ENCODE measurements at places on chromosomes 13 and 19. TPM values are rescaled to one million over a fixed set of nuclear protein-coding genes. Genes with fewer than 3 reads are reported as not detected.

ATP7B gene
- 3.5 TPM for total RNA-seq

KLK15 gene
- total RNA-seq: not detected

OR7A5 gene
- not detected for total RNA-seq

DMPK gene
- 79.7 TPM for total RNA-seq

FGF21 gene
- not detected for total RNA-seq

GMIP gene
- 4.4 TPM for total RNA-seq

C2CD4C gene
- not detected for total RNA-seq

ADPRHL1 gene
- 1.1 TPM for total RNA-seq

EBI3 gene
- total RNA-seq: not detected

SELENOV gene
- total RNA-seq: not detected

WDR88 gene
- total RNA-seq: not detected

VRK3 gene
- total RNA-seq: 20.4 TPM

NTF4 gene
- total RNA-seq: not detected

KCNC3 gene
- total RNA-seq: 0.53 TPM

ZNF285 gene
- total RNA-seq: 3.8 TPM

SMAD9 gene
- 8.3 TPM for total RNA-seq

TMEM190 gene
- total RNA-seq: not detected

KLK13 gene
- not detected for total RNA-seq

RGL3 gene
- total RNA-seq: 4.8 TPM

ANO8 gene
- total RNA-seq: 7.8 TPM

ZNF66 gene
- 1.5 TPM for total RNA-seq

CYP2S1 gene
- 0.46 TPM for total RNA-seq

CLEC17A gene
- 0.13 TPM for total RNA-seq

RNU6-9 gene
- not detected for total RNA-seq

ZNF331 gene
- 11.6 TPM for total RNA-seq

PSG7 gene
- total RNA-seq: 0.30 TPM

LHB gene
- not detected for total RNA-seq

COQ8B gene
- 33.8 TPM for total RNA-seq

MYH14 gene
- 0.13 TPM for total RNA-seq

SLC7A1 gene
- total RNA-seq: 42.2 TPM

ZNF575 gene
- 0.36 TPM for total RNA-seq

ZNF865 gene
- total RNA-seq: 5.1 TPM

CFAP97D2 gene
- not detected for total RNA-seq

FUT6 gene
- not detected for total RNA-seq
